ENCODE measurements at places on chromosomes 5 and 9. TPM values are rescaled to one million over a fixed set of nuclear protein-coding genes. Genes with fewer than 3 reads are reported as not detected.

- H3K4me1 ChIP-seq = no peaks in the 10 kb centered on the region
- no peak overlapping the region for H3K27ac ChIP-seq
- no peak for DNase-seq
- H3K27me3 ChIP-seq = no peaks in the 10 kb centered on the region
- no peak overlapping the region for H3K4me3 ChIP-seq
These were observed 1020.2 kb downstream of the NR2F1-AS1 start for GRCh38 chr5:92560698-92561401.

DNA sequence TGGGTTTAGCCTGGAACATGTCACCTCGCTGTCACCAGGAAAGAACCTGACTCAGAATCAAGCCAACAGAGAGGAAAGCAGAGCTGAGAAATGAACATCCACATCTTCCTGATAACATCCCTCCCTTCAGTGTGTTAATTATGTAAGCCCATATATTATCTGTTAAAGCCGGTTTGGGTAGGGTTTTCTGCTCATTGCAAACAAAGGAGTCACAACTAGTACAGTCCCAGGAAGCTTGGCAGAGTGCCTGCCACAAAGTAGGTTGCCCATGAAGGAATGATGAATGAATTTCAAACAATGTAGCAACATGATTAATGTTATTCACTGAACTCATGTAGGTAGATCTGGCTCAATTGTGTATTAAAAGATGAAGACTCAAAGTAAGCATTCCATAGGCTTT lies 10.4 kb upstream of the PPARGC1B start:
- H3K4me3 ChIP-seq = no peak overlapping the region
- no peaks in the 10 kb centered on the region for H3K27me3 ChIP-seq

DNA sequence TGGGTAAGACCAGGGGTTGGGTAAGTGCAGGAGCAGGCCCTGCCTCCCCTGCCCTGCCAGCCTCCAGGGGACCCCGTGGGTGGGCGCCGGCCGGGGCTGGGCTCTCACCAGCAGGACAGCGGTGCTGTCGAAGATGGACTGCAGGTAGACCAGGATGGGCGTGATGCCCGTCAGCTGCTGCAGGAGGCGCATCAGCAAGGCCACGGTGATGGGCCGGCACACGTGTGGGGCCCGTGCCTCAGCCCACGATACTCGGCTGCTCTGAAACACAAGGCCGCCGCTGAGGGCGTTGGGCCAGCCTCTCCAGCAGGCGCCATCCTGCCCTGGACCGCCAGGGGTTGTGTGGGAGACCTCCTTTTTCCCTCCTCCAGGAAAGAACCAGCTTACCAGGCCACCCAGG lies 4.0 kb downstream of the SLC2A6 start:
- H3K36me3 ChIP-seq = no peaks in the 10 kb centered on the region
- no peaks in the 10 kb centered on the region for H3K27me3 ChIP-seq

DNA sequence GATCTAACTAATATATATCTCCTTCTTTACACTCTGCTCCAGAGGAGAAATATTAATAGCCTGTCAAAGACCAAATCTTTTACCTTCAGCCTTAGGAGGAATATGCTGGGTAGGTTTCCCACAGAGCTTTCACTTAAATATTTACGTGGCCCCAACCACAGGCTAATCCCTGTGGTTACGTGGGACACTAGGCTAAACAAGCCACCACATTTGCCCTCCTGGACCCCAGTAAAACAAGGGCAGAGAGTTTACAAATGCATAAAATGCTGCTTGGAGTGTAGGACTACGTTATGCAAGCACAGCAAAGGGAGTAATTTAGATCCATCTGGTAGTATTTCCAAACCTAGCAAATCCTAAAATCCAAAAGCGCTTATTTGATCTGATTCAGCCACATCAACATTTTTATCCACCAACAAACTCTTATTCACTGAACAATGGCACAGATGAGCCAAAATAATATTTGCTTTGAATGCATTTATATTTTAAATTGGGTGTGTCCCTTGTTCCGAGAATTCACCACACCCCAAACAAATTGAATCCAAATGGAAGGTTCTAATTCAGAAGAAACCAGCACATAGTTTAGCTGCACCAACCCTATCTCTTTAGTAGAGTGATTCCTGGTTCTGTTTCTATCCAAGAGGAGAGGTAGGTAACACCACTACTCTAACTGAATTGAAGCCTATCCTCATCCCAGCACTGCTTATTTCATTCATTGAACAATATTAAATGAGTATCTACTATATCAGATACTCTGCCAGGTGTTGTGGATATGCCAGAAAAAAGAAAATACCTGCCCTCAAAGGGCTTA lies 179.0 kb downstream of the TSSK1B start:
- H3K27ac ChIP-seq = no peak overlapping the region
- H3K4me3 ChIP-seq = no peak overlapping the region
- H3K36me3 ChIP-seq = no peaks in the 10 kb centered on the region
- no peak for DNase-seq

SLC1A3 gene
- 3.0 TPM for total RNA-seq

DNA sequence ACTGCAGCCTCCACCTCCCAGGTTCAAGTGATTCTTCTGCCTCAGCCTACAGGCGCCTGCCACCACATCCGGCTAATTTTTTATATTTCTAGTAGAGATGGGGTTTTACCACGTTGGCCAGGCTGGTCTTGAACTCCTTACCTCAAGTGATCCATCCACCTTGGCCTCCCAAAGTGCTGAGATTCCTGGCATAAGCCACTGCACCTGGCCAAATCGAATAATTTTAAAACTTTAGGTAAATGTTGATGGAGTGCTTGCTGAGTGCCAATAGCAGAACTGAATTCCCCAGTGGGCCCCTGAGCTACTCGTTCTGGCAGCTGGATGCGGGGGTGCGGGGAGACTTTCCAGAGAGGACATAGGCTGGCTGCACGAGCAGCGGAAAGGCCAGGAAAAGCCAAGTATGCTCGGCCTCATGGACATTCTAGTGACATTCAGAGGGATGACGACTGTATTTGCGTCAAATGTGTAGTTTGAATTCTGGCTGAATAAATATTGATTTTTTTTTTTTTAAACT lies 16.8 kb downstream of the TRAF2 start:
- no peak overlapping the region for H3K4me3 ChIP-seq
- DNase-seq = peak; percentile 82
- H3K27me3 ChIP-seq = no peaks in the 10 kb centered on the region
- peak overlapping the region; percentile 80 for H3K27ac ChIP-seq
- peaks cover 26% of the 10 kb centered on the region for H3K36me3 ChIP-seq

DNA sequence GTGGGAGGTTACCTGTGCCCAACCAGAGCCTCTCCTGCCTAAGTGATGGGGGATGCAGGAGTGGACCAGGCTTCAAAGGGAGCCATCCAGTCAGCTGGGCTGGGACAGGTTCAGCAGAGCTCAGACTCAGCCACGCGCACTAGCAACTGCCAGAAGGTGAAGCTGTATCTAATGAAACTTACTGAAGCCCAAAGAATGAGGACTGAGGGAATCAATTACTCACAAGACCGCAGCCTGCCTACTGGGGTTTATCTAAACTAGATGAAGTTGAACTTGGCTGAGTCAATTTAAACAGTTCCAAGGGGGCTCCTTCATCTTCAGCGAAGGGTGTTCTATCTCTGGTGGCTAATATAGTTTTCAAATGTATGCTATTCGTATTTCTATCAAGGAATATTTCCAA lies 11.4 kb downstream of the HAND1 start:
- H3K27ac ChIP-seq = no peak overlapping the region
- no peaks in the 10 kb centered on the region for H3K36me3 ChIP-seq
- no peaks in the 10 kb centered on the region for H3K4me1 ChIP-seq
- H3K4me3 ChIP-seq = no peak overlapping the region
- no peak for DNase-seq
- H3K27me3 ChIP-seq = peaks cover 8% of the 10 kb centered on the region

PCDHGA3 gene
- total RNA-seq = 9.2 TPM

DNA sequence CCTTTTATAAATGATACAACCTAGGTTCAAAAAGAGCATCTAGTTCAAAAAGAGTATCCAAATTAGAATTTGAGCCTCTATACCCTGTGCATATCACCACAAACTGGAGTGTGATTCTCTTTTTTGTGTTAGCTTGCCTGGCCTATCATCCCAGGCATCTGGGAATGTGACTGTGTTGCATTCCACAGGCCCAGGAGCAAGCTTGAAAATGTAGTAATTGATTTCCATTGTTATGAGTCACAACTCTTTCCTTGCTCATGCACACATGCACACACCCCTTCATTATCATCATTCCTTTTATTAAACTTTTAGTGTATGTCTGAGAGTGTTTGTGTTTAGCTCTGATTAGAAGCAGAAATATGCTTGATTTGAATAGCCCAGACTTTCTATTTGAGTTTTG lies 75.2 kb downstream of the FCHO2 start:
- no peaks in the 10 kb centered on the region for H3K4me1 ChIP-seq
- H3K4me3 ChIP-seq = no peak overlapping the region
- no peak overlapping the region for H3K27ac ChIP-seq

GRCh38 chr5:177023303-177023664 lies 788 bp downstream of the ZNF346 start:
- no peaks in the 10 kb centered on the region for H3K4me1 ChIP-seq
- H3K4me3 ChIP-seq = peak overlapping the region; percentile 99
- no peaks in the 10 kb centered on the region for H3K36me3 ChIP-seq
- no peak for DNase-seq
- H3K27me3 ChIP-seq = no peaks in the 10 kb centered on the region

GRCh38 chr5:15501091-15501791 lies 1.3 kb downstream of the FBXL7 start:
- no peaks in the 10 kb centered on the region for H3K27me3 ChIP-seq
- peak overlapping the region; percentile 77 for H3K4me3 ChIP-seq
- peaks cover 18% of the 10 kb centered on the region for H3K4me1 ChIP-seq
- no peak for DNase-seq
- no peaks in the 10 kb centered on the region for H3K36me3 ChIP-seq

RNF183 gene
- not detected for total RNA-seq

DNA sequence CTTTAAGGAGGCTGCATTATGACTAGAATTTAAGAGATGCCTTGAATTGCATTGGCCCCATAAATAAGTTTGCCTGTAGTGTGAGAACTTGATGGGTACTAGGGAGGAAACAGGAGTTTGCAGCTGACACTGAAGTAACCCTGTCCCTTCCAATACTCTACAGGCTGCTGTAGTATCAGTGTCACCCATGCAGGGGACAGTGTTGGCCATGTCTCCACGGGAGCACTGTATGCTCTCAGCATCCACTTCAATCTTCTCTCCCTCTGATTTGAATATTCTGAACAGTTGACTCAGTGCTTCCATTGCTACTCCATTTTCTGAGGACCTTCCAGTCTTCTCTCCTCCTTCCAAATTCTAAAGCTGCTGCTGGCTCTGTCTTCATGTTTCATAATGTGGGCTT lies 11.4 kb upstream of the IFNA14 start:
- no peaks in the 10 kb centered on the region for H3K27me3 ChIP-seq
- H3K36me3 ChIP-seq = no peaks in the 10 kb centered on the region
- no peak for DNase-seq
- no peak overlapping the region for H3K4me3 ChIP-seq
- no peaks in the 10 kb centered on the region for H3K4me1 ChIP-seq

IL3 gene
- not detected for total RNA-seq

ELOVL7 gene
- total RNA-seq = 41.8 TPM

LRRC70 gene
- total RNA-seq = 11.8 TPM

UIMC1 gene
- 32.5 TPM for total RNA-seq

GRCh38 chr5:62134811-62135210 lies 171.2 kb upstream of the KIF2A start:
- H3K36me3 ChIP-seq = no peaks in the 10 kb centered on the region
- H3K4me3 ChIP-seq = no peak overlapping the region
- no peak overlapping the region for H3K27ac ChIP-seq
- H3K27me3 ChIP-seq = no peaks in the 10 kb centered on the region

DNA sequence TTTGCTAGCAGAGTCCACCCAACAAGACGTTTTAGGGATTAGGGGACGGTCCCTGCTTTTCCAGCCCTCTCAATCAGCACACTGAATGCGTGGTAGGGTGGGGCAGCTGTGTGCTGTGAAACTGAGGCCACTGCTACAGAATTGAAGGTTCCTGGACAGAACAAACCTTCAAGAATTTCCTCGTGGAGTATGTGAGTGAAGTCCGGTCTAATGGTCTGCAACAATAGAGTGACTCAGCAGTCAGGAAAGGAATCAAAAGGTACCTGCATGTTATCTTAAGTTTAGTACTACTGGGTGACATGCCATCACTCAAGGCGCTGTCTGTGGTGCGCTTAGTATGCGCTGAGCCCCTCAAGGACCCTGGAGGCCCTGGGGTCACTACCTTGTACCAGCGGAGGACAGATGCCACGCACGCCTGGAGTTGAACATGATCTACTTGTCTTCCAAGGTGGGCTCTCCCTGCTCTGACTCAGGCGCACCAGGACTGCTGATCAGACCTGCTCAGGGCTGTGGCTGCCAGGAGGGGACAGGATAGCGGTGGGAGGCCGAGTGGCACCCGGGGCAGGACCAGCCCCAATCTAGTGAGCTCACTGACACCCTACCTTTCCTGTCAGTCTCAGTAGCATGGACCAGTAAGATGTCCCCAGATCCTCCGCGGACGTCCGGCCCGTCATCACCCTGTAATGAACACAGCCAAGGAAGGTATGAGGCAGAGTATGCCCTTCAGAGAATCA lies 50.5 kb downstream of the PRRT1B start:
- H3K27ac ChIP-seq = no peak overlapping the region
- no peak for DNase-seq
- H3K36me3 ChIP-seq = peaks cover 34% of the 10 kb centered on the region
- H3K4me3 ChIP-seq = no peak overlapping the region

DNA sequence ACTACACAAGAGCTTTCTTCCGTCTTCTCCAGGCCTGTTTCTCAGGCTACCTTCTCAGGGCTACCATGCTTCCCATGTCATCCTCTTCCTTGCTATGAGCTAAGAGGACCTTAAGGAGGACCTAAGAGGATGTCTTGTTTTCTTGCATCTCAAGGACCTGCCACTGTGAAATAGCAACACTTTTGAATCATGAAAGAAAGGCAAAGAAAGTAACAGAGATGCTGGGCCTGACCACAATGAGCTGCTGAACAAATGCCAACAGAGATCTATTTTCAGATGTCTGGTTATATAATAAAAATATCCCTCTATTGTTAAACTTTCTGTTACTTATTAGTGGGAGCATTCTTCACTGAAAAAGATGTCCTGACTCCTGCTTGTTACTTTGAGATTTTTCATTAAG lies 36.7 kb upstream of the ANXA1 start:
- H3K36me3 ChIP-seq = no peaks in the 10 kb centered on the region
- H3K4me1 ChIP-seq = no peaks in the 10 kb centered on the region
- H3K27me3 ChIP-seq = no peaks in the 10 kb centered on the region
- DNase-seq = no peak

- no peaks in the 10 kb centered on the region for H3K36me3 ChIP-seq
- H3K27me3 ChIP-seq = no peaks in the 10 kb centered on the region
- no peak for DNase-seq
- H3K4me1 ChIP-seq = no peaks in the 10 kb centered on the region
- no peak overlapping the region for H3K4me3 ChIP-seq
These were observed 385.9 kb upstream of the CHD1 start for GRCh38 chr5:99314721-99315120.
